ENCODE measurements at places on chromosomes 5 and 9. TPM values are rescaled to one million over a fixed set of nuclear protein-coding genes. Genes with fewer than 3 reads are reported as not detected.
A peak's percentile ranks its signal among the peaks of the same experiment; 100 is the strongest.

Gene PCDHGB5
- polyA plus RNA-seq, result 13.5 TPM

DNA sequence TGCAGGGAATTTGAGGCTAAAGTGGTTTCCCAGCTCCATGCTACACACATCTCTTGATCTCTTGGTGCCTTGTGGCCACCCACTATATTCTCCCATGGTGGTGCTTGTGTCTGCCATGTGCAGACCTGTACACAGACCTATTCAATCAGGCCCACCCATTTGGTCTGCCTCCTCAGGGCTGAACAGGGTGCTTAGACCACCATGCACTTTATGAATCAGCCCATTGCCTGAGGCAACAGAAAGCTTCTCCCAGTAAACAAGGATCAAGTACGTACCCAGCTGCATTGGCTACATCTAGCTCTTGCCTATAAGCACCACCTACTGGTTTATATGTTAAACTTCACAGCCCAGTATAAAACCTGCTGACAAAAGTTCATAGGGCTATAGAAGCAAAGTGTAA is 664.3 kb upstream of the EDIL3 start:
- DNase-seq, result no peak

DNA sequence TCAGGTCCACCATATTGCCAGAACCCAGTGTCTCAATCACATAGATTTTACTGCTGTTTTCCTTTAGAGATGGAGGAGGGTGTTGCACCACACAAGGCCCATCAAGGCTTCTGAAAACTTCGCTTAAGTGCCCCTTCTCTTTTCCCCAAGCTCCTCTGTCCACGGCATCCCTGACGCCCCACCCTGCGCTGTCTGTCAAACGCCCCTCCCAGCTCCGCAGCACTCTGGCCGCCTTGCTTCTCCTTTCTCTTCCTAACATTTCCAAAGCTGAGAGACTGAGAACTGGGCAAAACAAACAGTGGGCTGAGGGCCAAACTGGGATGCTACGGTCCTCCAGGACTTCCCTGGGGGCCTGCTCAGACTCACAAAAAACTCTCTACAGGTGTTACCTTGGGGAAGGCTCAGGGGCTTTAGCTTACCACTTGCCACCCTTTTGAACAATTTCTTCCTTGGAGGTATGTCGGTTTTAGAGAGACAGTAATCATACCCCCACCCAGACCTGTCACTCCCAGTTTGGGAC is 28.3 kb upstream of the ERGIC1 start:
- DNase-seq, result no peak

- no peak for DNase-seq
These were observed 118.7 kb upstream of the GAS1 start for GRCh38 chr9:87065981-87066380.

DNA sequence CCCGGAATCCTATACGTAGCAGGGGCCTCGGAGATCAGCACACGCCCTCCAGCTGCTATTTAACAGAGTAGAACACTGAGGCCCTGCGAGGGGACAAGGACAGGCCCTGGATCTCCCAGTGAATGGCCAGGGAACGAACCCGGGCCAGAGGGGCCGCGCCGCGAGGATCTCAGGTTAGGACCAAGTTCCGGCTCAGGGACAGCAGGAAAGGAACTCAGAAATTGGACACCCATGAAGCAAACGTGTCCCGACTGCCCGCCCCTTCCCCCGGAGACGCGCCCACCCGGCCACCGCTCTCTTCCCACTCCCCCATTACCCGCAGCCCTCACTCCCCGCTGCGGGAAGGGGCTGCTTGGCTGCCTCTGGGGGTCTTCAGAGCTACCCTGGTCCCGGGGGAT is 1.0 kb upstream of the FOXE1 start:
- no peak for DNase-seq

DNA sequence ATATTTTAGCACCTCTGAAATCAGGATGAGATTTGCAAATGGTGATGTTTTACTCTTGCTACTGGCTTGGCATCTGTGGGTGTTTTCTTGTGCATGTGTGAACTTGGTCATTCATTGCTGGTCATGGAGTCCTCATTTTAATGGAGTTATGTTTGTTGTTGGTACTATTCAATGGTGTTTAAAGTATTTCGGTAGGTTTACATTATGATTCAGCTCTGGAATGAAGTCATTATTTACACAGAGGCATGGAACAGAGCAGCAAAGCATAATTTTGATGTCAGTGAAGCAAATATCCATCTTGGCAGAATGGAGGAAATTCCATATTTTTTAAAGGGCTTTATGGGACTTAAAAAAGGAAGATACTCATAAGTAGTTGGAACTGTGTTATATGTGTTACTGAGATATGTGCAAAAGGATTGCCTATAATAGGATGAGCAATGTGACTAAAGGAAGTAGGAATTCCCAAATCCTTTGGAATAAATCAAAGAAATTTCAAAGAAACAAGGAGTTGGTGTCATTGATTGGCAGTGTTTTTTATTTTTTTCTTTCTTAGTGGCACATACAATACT is 147.4 kb downstream of the ACTBL2 start:
- DNase-seq, result peak; percentile 53

Gene EGFLAM
- 5.6 TPM for polyA plus RNA-seq

- DNase-seq, result no peak
These were observed 240.9 kb upstream of the TBCA start for GRCh38 chr5:78016863-78017529.

GRCh38 chr9:97136421-97136820 is 97.5 kb upstream of the CTSV start:
- no peak for DNase-seq

- no peak for DNase-seq
These were observed 16.7 kb downstream of the P4HA2 start for GRCh38 chr5:132210944-132211343.

- peak; percentile 98 for DNase-seq
These were observed 432.1 kb upstream of the RGMB start for GRCh38 chr5:98341038-98342032.

Gene TRPM3
- polyA plus RNA-seq, result 0.07 TPM

DNA sequence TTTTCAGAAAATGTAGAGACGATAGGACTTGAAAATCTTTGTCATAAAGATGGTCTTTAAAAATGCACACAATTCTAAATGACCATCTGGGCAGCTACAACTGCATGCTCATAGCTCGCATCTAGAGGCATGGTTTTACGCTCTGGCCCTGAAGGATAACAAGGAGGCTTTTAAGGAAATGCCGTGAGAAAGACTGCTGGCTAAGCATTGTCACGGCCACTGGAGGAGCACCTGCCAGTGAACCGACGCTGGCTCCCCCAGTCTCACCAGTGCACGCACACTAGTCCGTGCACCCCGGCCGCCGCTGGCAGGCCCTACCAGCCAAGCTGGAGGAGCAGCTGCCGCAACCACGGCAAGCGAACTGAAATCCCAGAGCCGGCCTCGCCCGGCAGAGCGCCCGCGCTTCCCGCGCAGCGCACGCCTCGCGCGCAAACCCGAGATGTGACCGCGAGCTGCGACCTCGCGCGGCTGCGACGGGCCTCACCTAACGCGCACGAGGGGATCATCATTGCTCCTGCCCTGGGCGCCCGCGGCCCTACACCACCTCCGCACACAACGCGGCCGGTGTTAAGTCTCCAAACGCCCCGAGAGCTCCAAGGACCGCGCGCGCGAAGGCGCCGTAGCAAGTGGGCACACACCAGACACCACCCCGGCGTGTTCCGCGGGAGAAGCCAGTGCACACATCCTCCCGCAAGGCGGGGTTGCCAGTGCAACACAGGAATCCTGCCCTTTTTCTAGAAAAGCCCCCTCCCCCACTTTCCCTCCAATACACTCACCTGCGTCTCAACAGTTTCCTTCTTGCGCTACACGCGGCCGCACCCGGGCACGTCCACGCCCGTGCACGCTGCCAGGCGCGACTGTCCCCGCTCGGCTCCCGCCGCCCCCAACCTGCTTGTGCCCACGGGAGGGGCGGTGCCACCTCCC is 5.3 kb downstream of the ELAVL2 start:
- DNase-seq, result no peak

Gene PIP5K1B
- 0.05 TPM for polyA plus RNA-seq

GRCh38 chr9:127216888-127217217 is 47.7 kb upstream of the GARNL3 start:
- DNase-seq, result no peak

DNA sequence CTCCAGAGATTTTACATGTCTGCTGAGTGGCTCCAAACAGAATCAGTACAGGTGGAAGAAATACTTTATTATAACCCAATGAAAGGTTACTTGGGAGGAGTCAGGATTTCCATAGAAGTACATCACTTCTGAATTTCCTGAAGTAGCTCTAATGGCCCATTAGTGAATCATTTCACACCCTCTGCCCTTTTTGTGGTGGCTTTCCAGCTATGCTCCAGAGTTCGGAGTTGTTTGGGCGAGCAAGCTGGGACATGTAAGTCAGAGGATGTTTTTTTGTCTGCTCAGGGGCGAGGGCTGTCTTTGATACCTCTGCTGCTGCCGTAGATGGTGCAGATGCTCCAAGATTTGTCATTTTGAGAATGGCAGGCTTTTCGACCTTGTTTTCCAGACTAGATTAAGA is 226.1 kb downstream of the GOLPH3 start:
- DNase-seq, result no peak

Measured in BJ (cell line).